Stimulated activated CD8-positive, alpha-beta memory T cell treated with anti-CD3 and anti-CD28 coated beads, Interleukin-7, amount 100 ng/mL, for 4 hours (primary cell): ENCODE measurements at places on chromosomes 7 and 10.

GRCh38 chr7:99199226-99199625, 8.7 kb downstream of the KPNA7 start:
- DNase-seq: no peak

DNA sequence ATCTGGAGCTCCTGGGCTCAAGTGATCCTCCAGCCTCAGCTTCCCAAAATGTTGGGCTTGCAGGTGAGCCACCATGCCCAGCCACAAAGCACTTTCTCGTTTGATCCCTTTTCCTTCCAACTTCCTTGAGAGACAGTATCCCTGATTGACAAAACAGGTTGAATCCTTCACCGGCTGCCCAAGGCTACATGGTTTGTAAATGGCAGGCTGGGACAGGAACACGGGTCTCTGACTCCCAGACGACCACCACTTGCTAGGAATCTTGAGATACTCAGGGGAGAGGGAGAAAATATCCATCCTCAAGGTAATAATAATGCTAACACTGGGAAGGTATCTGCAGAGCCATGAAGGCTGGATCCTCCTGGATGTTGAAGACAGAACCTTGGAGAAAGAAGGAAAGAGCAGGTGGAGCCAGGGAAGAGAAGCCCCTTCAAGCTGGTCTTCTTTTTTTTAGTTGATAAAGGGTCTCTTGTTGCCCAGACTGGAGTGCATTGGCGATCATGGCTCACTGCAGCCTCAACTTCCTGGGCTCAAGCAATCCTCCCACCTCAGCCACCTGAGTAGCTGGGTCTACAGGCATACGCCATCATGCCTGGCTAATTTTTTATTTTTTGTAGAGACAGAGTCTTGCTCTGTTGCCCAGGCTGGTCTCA, 19.8 kb downstream of the MMRN2 start:
- DNase-seq: no peak

GRCh38 chr10:10776363-10776762, 241.3 kb upstream of the CELF2 start:
- no peak for DNase-seq

- DNase-seq: no peak
Measured at GRCh38 chr10:66365686-66366085, 560.1 kb upstream of the LRRTM3 start.
